Caco-2 (cell line): ENCODE measurements at places on chromosomes 16 and 17. TPM values are rescaled to one million over a fixed set of nuclear protein-coding genes. Genes with fewer than 3 reads are reported as not detected.

The DBNDD1 gene
- 64.2 and 64.6 TPM in 2 replicates for total RNA-seq

The TEX19 gene
- 3.4 and 4.2 TPM in 2 replicates for total RNA-seq

The XAF1 gene
- total RNA-seq, result 0.25 TPM in 1 of 2 replicates, not detected in the other

The CACNA1G gene
- total RNA-seq, result 1.4 and 1.6 TPM in 2 replicates

The B4GALNT2 gene
- 1.1 and 1.3 TPM in 2 replicates for total RNA-seq

The NUP88 gene
- 52.3 and 56.6 TPM in 2 replicates for total RNA-seq

The SMPD3 gene
- 2.4 and 2.8 TPM in 2 replicates for total RNA-seq

DNA sequence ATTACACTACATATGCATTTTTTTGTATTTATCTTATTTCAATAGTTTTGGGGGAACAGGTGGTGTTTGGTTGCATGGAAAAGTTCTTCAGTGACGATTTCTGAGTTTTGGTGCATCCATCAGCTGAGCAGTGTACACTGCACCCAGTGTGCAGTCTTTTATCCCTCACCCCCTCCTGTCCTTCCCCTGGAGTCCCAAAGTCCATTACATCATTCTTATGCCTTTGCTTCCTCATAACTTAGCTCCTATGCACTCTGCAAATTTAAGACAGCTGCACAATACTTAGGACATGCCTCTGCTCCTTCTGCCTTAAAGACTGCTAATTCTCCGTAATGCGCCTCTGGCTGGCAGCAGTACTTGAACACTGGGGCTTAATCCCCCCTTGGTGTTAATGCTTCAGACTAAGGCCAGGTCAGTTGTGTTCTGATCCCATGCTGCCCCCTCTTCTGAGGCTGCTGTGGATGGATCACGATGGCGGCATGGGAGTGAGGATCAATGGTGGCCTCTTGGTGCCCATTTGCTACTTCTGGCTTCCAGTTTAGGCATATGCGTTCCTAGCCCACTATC, 146.2 kb downstream of the PARN start:
- H3K27ac ChIP-seq, result no peak overlapping the region
- no peak for DNase-seq
- H3K4me3 ChIP-seq, result no peak overlapping the region
- H3K4me1 ChIP-seq, result peaks cover 35% of the 10 kb centered on the region

DNA sequence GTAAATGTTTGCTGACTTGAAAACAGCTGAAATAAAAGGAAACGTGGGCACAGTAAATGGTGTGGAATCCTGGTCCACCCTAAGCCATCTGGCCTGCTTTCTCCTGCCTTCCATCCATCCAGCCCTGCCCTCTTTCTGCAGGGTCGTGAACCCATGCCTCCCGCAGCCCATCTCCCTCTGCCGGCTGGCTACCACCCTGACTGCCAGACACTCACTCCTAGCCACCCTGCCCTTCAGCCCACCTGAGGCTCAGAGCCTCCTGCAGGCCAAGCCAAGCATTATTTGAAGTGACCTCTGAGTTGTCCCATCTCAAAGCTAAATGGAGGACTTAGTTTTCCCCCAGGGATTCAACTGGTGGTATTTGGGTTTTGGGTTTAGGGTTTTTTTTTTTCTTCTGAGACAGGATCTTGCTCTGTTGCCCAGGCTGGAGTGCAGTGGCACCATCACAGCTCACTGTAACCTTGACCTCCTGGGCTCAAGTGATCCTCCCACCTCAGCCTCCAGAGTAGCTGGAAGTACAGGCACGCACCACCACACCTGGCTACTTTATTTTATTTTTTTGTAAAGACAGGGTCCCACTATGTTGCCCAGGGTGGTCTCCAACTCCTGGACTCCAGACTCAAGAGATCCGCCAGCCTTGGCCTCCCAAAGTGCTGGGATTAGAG, 8.4 kb downstream of the ZDHHC1 start:
- DNase-seq, result no peak
- H3K36me3 ChIP-seq, result no peaks in the 10 kb centered on the region
- H3K4me3 ChIP-seq, result no peak overlapping the region
- H3K27ac ChIP-seq, result peak overlapping the region; percentile 82
- no peaks in the 10 kb centered on the region for H3K27me3 ChIP-seq
- peaks cover 51% of the 10 kb centered on the region for H3K4me1 ChIP-seq

GRCh38 chr17:57366558-57367351, 110.4 kb downstream of the MSI2 start:
- H3K4me3 ChIP-seq, result no peak overlapping the region
- DNase-seq, result peak; percentile 52
- H3K36me3 ChIP-seq, result no peaks in the 10 kb centered on the region; the same call in 1 of the 2 replicates
- peaks cover 69% of the 10 kb centered on the region for H3K4me1 ChIP-seq

GRCh38 chr16:21593530-21594289, 5.7 kb upstream of the METTL9 start:
- H3K27me3 ChIP-seq, result no peaks in the 10 kb centered on the region
- no peak overlapping the region for H3K4me3 ChIP-seq
- no peak overlapping the region for H3K27ac ChIP-seq

DNA sequence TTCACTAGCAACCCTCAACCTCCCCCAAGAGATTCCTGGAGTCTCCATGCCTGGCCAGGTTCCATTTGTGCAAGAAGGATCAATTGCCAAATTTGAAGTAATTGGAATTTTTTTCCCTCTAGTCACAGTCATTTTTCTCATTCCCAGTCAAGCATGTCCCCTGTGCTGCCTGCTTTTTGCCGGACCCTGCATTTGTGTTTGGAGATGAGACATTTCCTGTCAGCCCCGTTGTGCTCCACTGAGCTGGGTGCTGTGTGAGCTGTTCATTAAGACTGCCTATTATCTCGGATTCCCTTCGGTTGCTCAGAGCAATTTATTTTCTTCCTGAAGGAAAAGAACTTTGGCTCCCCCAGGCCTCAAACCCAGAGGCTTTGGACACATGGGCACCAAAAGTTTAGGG, 201.0 kb upstream of the NLRP1 start:
- no peaks in the 10 kb centered on the region for H3K27me3 ChIP-seq
- DNase-seq, result no peak
- no peaks in the 10 kb centered on the region for H3K4me1 ChIP-seq
- H3K27ac ChIP-seq, result no peak overlapping the region

GRCh38 chr16:84218176-84218823, 21.5 kb downstream of the KCNG4 start:
- no peak for DNase-seq
- H3K27ac ChIP-seq, result no peak overlapping the region
- H3K4me3 ChIP-seq, result no peak overlapping the region
- no peaks in the 10 kb centered on the region for H3K36me3 ChIP-seq
- H3K27me3 ChIP-seq, result no peaks in the 10 kb centered on the region
- H3K4me1 ChIP-seq, result no peaks in the 10 kb centered on the region

DNA sequence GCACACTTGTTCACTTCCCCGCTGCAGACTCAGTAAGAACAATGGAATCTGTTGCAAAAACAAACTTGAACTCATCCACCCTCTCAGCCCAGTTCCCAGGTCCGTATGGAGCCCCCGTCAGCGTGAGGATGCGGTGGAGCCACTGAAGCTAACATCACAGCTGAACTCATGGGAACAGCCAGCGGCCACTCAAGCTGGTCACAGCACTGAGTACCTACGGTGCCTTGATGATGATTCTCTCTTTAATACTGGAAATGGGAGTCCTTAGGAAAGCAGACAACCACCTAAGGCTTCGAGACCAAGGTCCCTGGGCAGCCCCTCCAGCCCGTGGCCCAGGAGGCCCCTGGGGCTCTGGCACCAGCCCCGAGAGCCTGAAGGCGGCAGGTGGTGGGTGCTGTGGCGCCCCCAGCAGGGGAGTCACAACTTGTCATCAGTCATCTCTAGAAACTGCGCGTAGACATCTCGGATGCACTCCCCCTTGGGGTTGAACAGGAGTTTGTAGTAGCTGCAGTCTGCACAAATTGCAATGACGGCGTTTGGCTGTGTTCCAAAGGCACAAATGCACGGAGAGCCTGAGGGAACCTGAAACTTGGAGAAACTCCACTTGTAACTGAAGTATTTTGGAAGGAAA, 31.0 kb upstream of the RHOT1 start:
- H3K27me3 ChIP-seq, result no peaks in the 10 kb centered on the region
- no peaks in the 10 kb centered on the region for H3K36me3 ChIP-seq
- no peak overlapping the region for H3K27ac ChIP-seq

- no peak for DNase-seq
- H3K4me3 ChIP-seq, result no peak overlapping the region
- H3K4me1 ChIP-seq, result 0 out of 2 replicates have a peak, but pooled peaks cover under 1% of the 10 kb centered on the region
- H3K27me3 ChIP-seq, result no peaks in the 10 kb centered on the region; the same call in 1 of the 2 replicates
Measured at GRCh38 chr16:80564394-80564793, 23.6 kb downstream of the DYNLRB2 start.

- no peak for DNase-seq
- H3K4me1 ChIP-seq, result peaks cover 5% of the 10 kb centered on the region; the same call in 1 of the 2 replicates
- no peaks in the 10 kb centered on the region for H3K36me3 ChIP-seq
- no peak overlapping the region for H3K4me3 ChIP-seq
- H3K27me3 ChIP-seq, result no peaks in the 10 kb centered on the region
Measured at GRCh38 chr16:51163894-51164566, 13.0 kb upstream of the SALL1 start.

DNA sequence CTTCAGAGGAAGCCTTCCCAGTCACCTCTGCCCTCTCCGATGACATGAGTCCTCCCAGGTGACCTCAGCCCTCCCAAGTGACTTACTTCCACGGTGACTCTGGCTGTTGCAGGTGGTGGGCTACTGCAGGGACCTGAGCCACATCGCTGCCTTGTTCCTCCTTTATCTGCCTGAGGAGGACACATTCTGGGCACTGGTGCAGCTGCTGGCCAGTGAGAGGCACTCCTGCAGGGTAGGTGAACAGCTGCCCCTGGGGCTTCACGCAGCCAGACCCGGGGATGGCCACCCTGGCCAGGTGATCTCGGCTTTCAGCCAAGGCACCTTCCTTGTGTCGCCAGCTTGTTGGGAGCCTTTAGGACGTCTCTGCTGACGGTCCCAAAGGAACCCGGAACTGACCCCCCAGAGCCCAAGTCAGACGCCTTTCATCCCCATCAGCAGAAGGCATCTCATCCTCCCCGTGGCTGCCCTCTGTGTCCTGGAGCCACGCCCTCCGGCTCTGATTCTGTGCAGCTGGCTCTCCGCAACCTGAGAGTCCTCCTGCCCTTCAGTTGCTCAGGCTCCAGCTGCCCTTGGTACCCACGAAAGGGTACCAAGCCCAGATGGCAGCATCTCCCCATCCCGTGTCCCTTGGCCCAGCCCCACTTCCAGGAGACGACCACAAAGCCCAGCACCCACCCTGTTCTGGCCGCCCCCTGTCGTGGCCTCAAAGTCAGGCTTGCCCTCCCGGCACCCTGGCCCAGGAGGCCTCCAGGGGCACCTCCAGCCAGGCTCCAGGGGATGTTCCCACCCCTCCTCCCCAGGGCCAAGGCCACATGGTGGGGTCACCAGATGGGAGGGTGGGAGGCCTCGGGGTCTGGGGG, 81.7 kb downstream of the GOSR1 start:
- no peak for DNase-seq
- no peak overlapping the region for H3K27ac ChIP-seq
- H3K4me1 ChIP-seq, result peaks cover 13% of the 10 kb centered on the region
- no peaks in the 10 kb centered on the region for H3K27me3 ChIP-seq

- no peak overlapping the region for H3K27ac ChIP-seq
- no peaks in the 10 kb centered on the region for H3K36me3 ChIP-seq
- no peaks in the 10 kb centered on the region for H3K27me3 ChIP-seq
- no peak overlapping the region for H3K4me3 ChIP-seq
- DNase-seq, result no peak
Measured at GRCh38 chr17:80457236-80457856, 19.1 kb downstream of the NPTX1 start.

- no peak overlapping the region for H3K4me3 ChIP-seq
- H3K27me3 ChIP-seq, result no peaks in the 10 kb centered on the region
- no peak for DNase-seq
- no peak overlapping the region for H3K27ac ChIP-seq
- peaks cover 27% of the 10 kb centered on the region for H3K4me1 ChIP-seq
Measured at GRCh38 chr16:67425580-67425979, 5.3 kb upstream of the HSD11B2 start.

DNA sequence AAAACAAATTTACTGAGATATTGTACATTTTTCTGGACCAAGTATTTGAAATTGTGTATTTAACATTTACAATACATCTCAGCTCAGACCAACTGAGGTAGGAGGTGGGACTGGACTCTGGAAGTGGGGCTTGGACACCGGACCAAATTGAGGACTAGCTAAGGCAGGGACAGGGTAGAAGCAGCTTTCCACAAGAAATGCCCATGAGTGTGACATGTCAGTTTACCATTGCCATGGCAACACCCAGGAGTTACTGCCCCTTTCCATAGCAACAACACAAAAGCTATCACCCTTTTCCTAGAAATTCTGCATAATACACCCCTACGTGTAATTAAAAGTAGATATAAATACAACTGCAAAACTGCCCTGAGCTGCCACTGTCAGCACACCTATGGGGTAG, 191.5 kb upstream of the ASIC2 start:
- H3K36me3 ChIP-seq, result no peaks in the 10 kb centered on the region
- no peaks in the 10 kb centered on the region for H3K27me3 ChIP-seq
- H3K4me3 ChIP-seq, result no peak overlapping the region
- DNase-seq, result no peak
- no peak overlapping the region for H3K27ac ChIP-seq
- H3K4me1 ChIP-seq, result no peaks in the 10 kb centered on the region

DNA sequence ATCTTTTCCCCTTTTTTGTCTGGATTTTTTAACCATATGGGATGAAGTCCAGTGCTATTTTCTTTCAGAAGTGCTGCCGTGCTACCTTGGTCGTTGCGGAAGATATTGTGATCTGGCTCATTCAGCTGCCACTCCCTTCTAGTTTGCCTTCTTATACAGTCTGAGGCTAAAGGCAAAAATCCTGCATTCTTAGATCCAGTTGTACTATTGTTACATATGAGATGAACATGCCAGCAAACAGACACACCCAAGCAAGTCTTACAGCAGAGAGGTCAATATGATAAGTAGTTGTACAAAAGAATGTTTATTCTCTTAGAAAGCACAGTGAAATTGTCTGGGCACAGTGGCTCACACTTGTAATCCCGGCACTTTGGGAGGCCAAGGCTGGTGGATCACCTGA, 108.0 kb upstream of the COX10 start:
- no peaks in the 10 kb centered on the region for H3K27me3 ChIP-seq
- DNase-seq, result no peak
- 0 out of 2 replicates have a peak, but pooled peaks cover 3% of the 10 kb centered on the region for H3K4me1 ChIP-seq
- H3K27ac ChIP-seq, result no peak overlapping the region

DNA sequence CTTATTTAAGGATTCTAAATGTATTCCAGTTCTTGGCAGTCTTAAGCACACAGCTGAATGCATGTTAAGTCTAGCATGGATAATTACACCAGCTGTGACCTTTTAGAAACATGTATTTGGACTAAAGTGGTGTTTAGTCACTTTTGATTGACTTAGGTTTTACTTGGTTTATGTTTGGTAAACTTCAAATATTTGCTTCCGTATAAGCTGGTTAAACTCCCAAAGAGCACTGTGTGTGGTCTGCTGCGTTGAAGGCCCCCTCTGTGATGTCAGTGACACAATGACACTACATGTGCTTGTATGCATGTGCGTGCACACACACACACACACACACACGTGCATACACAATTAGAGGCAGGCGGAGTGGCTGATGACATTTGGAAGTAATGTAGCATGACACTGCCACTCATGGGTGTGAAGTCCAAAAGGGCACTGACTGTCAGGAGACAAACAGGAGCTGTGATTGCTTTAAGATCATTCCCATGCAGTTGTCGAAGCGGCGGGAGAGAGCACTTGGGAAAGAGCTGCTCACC, 156.1 kb upstream of the CDH13 start:
- H3K36me3 ChIP-seq, result no peaks in the 10 kb centered on the region
- peaks cover 7% of the 10 kb centered on the region; the same call in 1 of the 2 replicates for H3K4me1 ChIP-seq
- no peak overlapping the region for H3K4me3 ChIP-seq
- H3K27me3 ChIP-seq, result no peaks in the 10 kb centered on the region
- peak overlapping the region; percentile 89 for H3K27ac ChIP-seq
- peak; percentile 72 for DNase-seq

- no peak overlapping the region for H3K4me3 ChIP-seq
- no peaks in the 10 kb centered on the region for H3K36me3 ChIP-seq
- H3K27me3 ChIP-seq, result no peaks in the 10 kb centered on the region
- DNase-seq, result no peak
- no peak overlapping the region for H3K27ac ChIP-seq
Measured at GRCh38 chr16:17448640-17449638, 21.8 kb downstream of the XYLT1 start.
